HFF-Myc (cell line): ENCODE measurements at places on chromosomes 16 and 17.

GRCh38 chr16:9557713-9558112, 466.3 kb downstream of the HAPSTR1 start:
- DNase-seq, result no peak

- DNase-seq, result no peak
Observed at GRCh38 chr17:29546830-29547229, 20.0 kb downstream of the ABHD15 start.

DNA sequence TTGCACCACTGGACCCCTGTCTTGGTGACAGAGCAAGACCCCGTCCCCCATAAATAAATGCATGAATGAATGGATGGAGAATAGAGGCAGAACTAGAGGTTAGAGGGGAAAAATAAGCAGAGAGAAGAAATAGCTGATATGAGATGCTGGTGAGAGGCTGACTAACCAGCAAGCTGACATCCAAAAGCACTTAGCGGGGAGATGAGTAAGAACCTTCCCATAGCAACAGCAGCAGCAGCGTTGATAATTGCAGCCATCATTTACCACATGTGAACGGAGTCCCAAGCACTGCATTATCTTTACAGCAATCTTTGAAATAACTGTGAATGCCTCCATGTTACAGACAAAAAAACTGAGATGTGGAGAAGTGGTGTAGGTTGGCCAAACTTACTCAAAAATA, 777.3 kb upstream of the EEF2KMT start:
- DNase-seq, result no peak

DNA sequence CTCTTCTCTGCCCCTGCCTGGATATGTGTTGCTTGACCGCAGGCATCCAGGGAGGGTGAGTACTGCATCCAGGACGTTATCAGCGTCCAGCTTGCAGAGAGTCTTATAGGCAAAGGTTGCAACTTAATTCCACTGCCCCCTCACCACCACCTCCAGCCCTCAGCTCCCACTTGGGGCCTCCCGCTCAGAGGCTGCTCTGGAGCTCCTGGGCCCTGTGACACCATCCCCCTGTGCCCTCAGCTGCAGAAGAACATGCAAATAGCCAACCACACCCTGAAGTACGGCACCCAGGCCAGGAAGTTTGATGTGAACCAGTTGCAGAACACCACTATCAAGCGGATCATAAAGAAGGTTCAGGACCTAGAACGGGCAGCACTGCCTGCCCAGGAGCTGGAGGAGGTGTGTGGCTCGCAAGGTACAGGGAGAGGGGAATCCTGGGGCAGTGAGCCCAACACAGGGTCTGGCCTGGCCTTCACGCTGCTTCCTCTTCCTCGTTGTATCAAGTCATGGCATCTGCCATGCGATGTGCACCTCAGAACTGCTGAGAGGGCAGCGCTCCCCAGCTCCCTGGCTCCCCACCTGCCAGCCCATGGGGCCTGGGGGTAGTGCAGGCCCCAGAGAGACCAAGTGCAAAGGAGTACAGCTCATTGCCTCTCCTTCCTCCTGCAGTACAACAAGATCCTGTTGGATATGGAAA, 9.6 kb downstream of the ACE start:
- no peak for DNase-seq

DNA sequence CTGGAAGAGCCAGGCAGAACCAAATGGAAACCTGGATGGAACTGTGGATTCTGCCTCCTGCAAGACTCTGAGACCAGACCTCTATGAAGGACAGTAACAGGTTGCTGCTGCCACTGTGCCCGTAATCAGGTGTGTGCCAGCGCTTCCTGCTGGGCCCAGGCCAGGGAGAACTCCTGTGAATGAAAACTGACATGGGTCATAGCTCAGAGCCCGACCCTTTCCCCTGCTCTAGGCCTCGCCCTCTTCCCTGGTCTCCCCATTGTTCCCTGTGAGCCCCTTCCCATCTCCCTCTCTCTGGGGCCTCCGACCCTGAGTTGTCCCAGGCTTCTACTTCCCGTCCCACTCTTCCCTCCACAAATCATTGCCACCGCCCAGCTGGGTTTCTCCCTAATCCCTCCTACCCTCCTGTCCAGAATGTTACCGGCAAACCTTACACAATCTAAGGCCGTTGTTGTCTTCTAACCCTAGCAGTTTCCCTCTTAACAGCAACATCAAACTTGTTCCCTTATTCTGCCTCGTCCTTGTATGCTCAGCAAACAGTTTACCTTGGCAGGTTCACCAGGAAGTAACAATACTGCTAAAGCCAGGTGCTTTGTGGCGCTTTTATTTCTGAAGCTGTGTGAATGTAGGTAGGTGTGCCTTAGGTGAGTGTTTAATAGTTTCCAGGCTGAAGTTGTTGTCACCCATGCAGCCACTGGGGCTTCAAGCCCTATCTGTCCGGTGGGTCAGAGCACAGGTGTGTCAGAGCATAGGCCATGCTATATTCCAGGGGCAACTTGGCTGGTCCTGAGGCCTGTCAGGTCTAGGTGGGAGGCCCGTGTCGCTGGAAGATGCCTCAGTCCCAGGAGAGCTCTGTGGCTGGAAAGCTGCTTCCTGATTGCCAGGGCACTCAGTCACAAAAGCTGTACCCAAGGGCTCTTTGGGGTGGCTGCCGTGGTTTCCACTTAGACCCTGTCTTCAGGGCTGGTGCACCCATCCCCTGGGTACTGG, 32.0 kb downstream of the SMPD3 start:
- no peak for DNase-seq

DNA sequence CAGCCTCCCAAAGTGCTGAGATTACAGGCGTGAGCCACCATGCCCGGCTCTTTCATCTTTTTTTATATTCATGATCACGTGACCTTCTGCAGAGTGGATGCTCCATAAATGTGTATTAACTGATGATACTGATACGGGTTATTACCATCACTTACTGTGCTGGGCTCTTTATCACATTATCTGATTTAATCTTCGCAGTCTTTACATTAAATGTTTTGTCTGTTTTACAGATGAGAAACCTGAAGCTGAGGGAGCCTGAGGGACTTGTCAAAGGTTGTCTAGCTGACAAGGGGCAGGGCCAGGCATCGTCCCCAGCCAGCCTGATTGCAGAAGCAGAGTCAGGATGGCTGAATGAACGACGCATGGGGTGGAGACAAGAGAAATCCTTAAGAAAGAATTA, 104.4 kb downstream of the NTN1 start:
- DNase-seq, result no peak

DNA sequence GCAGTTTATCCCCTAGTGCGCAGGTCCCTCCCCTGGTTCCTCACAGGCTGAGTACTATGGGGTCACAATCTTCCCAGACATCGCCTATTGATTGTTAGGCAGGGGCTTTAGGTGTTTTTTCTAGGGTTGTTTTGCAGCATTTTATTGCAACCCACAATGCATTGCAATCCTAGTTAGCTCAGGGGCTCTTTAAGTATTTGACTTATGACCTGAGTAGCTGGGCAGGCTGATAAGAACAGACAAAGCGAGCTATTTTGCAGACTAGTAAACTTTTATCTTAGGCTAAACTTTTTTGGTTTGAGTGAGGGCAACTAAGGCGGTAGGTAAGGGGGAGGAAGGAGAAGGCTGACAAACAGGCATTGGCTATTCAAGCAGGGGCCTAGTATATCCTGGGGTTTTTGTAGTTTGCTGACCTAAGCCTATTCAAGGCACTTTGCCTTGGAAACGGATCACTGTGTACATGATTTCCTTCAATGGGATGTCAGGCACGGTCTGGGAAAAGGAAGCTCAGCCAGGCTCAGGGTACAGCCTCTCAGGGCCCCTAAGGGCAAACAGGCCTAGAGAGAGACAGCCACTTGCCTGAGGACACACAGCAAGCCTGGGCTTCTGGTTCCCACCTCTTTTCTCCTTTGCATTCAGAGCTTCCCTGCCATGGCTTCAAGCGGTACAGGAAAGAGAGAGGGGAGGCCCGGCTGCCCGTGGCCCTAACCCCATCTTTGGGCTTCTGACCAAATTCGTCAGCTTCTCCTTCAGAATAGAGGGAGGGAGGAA, 6.4 kb downstream of the DRC7 start:
- DNase-seq, result no peak

GRCh38 chr17:80785477-80786178, 206.0 kb upstream of the CHMP6 start:
- no peak for DNase-seq

- no peak for DNase-seq
Observed at GRCh38 chr17:79667746-79668145, 56.9 kb upstream of the RBFOX3 start.

DNA sequence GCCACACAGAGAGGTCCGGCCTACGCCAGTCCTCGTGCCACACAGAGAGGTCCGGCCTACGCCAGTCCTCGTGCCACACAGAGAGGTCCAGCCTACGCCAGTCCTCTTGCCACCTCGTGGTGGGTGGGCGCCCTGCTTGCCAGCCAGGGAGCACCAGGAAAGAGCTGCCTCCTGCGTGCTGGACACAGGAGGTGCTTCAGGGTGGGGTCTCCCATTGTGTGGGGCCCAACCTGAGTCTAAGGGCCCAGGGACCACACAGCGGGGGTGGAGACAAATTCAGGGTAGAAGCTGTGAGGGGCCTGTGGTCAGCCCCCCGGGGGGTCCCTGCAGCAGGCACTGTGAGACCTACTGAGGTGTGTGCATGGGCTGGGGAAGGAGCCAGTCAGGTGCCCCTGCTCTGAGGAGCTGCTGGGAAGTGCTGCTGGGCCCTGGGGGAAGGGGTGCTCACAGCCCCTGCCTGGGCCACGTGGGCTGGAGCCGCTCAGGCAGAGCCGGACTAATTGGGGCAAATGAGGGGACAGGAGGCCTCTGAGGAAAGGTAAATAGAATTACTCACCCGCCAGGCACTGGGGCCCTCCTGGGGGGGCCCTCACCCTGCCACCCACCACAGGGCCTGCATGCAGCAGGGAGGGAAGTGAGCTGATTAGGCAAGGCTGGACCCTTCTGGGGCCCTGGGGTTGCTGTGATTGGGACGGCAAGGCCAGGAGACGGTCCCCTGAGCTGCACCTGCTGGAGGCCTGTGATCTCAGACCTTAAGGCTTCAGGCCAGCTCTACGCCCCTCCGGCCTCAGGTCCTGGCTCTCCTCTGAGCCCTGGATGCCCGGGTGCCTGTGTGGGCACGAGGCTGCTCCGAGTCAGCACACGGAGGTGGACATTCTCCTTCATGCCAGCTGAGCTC, 11.0 kb downstream of the GCGR start:
- DNase-seq, result no peak

- peak; percentile 99 for DNase-seq
Observed at GRCh38 chr17:78822552-78822951, 18.1 kb downstream of the USP36 start.

- DNase-seq, result no peak
Observed at GRCh38 chr17:17156107-17156506, 50.0 kb downstream of the PLD6 start.

GRCh38 chr16:2769100-2769529, 8.0 kb downstream of the ELOB start:
- DNase-seq, result no peak

GRCh38 chr17:49045376-49045775, 48.2 kb downstream of the IGF2BP1 start:
- DNase-seq, result no peak

DNA sequence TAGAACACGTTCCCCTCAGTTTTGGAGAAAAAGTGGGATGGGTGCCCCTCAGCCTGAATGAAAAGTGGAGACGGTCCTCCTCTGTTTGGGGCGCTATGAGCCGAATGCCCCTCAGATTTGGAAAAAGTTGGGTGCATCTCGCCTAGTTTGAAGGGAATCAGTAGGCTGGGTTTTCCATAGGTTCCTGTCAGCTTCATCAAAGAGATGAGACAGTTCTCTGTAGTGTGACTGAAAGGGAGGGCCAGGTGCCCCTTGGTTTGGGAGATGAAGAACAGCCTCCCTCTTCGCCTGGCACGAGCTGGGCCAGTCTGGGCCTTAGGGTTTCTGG, 742 bp upstream of the SLC9A5 start:
- DNase-seq, result no peak

DNA sequence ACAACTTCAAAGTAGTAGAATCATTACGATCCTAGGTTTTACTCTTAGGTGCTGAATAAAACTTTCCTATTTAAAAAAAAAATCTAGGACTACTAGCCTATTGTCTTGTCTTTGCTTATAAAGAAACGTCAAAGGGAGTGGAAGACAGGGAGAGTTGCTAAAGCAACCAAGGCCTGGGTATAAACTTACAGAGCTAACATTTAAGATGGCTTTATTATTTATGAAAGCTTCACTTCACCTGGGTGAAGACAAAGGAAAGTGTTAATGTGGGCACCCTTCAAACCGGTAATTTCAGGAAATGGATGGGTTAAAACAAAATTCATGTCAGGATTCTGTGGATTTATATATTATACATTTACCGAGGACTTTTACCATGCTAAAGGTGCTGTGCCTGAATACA, 2.5 kb downstream of the DUSP14 start:
- DNase-seq, result no peak

- no peak for DNase-seq
Observed at GRCh38 chr16:1102921-1103635, 7.0 kb upstream of the C1QTNF8 start.

DNA sequence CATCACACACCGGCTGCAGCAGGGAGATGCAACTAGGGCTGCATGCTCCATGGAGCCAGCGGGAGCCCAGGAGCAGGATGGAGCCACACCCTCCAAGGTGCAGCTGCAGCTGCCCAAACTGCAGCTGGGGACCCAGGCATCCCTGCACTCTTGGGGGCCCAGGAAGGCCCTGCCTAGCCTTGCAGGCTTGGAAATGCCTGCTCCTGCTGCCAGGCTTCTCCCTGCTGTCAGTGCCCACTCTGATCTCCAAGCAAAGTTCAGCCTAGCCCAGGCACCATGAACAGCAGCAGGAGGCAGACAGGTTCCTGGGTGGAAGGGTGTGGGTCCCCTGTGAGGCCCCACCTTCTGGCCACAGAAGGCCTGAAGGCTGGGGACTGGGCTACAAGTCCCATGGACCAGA, 1057.1 kb downstream of the CDH8 start:
- DNase-seq, result no peak

- no peak for DNase-seq
Observed at GRCh38 chr17:18626152-18626870, 17.9 kb downstream of the TBC1D28 start.

- DNase-seq, result no peak
Observed at GRCh38 chr17:59490216-59490615, 75.2 kb upstream of the DHX40 start.

DNA sequence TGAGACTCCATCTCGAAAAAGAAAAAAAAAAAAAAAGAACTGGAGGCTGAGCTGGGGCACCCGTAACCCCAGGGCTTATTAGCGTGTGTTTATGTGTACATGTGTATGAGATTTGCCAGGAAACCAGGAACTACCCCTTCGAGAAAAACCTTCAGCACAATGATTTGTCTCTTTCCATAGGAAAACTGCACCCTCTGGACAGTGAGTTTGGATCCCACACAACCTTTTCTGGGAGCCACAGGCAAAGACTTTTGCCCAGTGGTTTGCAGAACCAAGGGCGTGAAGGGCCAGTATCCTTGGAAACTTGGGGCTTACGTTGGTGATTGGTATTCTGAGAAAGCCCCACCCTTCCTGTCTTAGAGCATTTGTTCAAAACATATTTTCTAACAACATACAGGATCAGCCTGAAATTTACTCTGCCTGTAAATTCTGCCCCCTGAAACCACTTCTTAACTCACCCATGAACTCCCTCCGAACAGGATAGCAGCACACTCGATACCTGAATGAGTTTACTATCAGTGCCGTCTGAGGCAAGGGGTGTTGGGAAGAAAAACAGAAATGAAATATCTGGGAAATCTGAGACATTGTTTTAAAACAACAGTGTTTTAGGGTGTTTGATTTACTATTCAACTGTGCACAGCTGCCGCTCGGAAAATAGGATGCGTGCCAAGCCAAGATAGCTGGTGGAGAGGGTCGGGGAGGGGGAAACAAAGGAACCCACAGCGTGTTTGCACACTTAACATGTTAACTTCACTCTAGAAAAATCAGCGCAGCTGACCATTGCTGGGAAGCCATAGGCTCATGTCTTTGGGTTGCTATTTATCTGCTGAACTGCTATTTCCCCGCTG, 40.2 kb upstream of the MAF start:
- DNase-seq, result no peak
